ENCODE measurements at places on chromosomes 5 and 9.
A peak's percentile ranks its signal among the peaks of the same experiment; 100 is the strongest.

DNA sequence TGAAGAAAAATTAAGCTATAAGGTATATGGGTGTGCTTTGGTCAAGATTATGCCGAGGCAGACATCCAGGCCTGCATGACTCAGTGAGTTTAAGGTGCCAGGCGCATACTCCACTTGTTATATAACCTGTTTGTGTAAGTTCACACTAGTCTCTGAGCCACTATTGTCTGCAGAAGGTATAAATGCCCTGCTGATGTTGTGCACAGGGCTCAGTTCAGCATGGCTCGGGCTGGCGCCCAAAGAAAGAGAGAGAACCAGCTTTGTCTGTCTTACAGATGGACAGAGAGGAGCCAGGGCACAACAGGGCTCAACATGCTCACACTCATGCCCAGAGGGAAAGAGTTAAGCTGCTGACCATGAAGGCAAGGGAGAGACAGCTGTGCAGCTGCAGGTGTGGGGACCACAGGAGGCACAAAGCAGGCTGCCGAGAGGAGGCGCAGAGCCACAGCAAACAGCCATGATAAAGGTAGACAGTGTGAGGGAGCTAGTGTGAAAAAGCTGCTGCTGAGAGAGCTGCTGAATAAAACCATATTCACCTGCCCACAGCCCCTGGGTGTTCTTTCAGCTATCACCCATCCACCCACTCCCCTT lies 1587.6 kb upstream of the C9orf72 start:
- DNase-seq: no peak

- DNase-seq: peak; percentile 58
Observed at GRCh38 chr5:14574891-14575508, 6.6 kb upstream of the OTULINL start.

GRCh38 chr9:112245126-112245525 lies 70.0 kb upstream of the SUSD1 start:
- no peak for DNase-seq

DNA sequence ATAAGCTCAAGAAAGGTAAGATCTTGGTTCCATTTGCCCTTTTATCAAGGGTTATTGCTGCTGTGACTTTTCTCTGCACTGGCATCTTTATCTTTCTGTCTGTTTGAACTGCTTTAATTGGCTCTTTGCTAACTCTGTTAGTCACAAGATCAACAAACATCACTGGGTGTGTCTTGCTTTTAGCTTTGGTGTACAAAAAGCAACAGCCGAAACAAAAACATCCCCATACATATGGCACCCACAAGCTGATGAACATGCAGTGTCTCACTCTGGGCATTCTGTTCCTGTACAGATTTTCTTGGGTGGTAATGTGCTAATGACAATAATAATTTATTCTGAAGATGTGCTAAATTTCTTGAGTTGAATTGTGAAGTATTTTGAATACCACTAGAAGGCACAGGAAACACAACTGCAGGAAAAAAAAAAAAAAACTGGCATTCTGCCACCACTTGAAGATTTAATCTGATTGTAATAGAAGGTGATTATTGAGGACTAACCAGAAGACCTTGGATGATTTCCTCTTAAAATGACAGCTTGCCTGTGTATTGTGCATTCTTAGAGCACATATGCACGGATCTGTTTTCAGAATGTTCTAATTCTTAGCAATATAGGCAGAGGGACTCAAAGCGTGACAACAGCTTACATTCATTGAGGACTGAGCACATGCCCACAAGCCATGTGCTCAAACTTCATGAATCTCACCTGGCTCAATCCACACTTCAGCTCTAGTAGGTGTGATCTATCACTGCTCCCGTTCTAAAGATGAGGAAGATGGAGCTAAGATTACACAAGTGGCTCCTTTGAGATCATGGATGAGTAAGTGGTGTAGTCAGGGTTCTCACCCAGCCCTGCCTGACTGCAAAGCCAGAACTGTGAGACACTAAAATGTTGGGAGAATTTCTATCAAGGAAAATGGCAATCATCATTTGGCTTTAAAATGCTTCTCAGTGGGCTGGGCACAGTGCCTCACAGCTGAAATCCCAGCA lies 96.4 kb downstream of the EBF1 start:
- DNase-seq: peak; percentile 40

- no peak for DNase-seq
Observed at GRCh38 chr5:87390075-87390474, 22.7 kb downstream of the CCNH start.

Measured in D341Med (cell line).